ENCODE measurements at places on chromosomes 7 and 10. TPM values are rescaled to one million over a fixed set of nuclear protein-coding genes. Genes with fewer than 3 reads are reported as not detected.

Gene STK31
- total RNA-seq = not detected

Gene EBLN1
- total RNA-seq = not detected

Gene ASB10
- total RNA-seq = not detected

Gene PDCD4
- total RNA-seq = 131 TPM

- no peak for DNase-seq
These were observed 10.4 kb upstream of the EIF3A start for GRCh38 chr10:119090968-119091367.

DNA sequence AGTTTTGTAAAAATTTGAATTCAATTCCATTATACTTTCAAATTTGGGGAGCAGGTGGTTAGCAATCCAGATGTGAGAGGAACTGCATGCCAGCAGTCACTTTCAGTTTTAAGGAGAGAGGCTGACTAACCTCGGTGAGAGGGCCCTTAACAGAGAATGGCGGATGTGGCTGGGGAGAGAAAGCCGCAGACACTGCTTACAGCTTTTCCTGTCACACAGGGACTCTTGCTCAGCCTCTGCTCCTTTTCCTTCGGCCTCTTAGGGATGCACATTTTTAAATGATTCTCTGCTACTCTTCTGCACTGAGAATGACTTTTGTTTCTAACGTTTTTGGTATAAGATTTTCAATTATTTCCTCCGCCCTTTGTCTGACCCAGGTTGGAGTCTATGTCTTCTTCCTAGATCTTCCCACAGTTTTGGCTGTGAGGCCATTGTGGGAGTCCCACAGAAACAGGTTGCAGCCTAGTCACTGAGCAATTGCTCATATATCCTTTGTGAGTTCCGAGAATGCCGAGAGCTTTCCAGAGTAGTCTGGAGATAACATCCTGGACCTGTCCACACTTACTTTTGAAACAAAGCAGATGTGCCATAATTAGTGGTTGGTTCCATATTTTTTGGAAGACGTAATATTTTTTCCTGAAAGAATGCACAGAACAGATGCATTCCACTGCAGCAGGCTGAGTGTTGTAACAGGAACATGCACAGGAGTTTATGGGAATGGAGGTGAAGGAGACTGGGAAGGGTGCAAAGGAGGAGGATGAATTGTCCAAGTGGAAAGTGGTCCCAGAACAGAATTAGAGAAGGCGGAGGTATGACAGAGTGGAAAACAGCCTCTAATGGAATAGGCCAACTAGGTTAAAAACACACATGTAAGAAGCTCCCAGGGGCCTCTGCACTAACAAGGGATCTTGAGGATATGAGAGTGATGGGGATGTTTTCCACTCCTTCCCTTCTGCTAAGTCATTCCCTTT lies 168.0 kb upstream of the ZNF32 start:
- peak; percentile 51 for DNase-seq

- no peak for DNase-seq
These were observed 23.5 kb upstream of the ABLIM1 start for GRCh38 chr10:114681542-114681941.

DNA sequence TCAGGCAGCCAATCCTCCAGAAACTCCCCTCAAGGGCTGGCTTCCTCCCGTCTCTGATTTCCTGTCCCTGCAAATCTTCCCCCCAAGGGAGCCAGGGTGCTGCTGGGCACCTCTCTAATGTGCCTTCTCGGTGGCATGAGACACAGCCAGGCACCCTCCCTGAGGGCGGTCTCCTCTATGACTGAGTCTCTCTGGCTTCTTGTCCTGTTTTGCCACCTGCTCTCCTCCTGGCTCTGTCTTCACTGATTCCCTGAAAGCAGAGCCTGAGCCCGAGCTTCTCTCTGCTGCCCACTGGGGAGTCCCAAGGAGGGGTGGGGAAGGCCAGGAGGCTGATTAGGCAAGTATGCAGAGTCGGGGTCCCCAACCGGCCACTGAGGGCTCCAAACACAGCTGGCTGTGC lies 60.4 kb upstream of the INSIG1 start:
- no peak for DNase-seq
